ENCODE measurements at places on chromosomes 3 and 15.

GRCh38 chr3:7423995-7424394, 563.1 kb downstream of the GRM7 start:
- peak; percentile 3 for DNase-seq

- DNase-seq, result no peak
Measured at GRCh38 chr3:13517253-13517977, 31.5 kb upstream of the FBLN2 start.

DNA sequence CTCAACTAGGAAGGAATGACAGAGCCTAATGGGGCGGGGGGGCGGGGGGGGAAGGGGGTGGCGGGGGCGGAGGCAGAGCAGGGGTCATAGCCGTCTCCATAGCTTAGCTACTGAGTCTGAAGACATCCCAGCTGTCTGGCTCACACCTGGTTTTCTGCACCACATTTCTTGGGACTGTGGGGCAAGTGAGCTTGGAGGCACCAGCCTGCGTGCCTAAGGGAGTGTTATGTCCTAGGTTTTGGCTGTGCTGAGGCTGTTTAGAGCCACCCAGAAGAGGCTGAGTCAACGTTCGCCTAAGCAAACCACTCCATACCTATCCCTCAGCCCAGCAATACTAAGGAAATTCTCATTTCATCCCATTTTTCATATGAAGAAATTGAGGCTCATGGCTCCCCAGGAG, 1.4 kb downstream of the IL17RD start:
- peak; percentile 31 for DNase-seq

DNA sequence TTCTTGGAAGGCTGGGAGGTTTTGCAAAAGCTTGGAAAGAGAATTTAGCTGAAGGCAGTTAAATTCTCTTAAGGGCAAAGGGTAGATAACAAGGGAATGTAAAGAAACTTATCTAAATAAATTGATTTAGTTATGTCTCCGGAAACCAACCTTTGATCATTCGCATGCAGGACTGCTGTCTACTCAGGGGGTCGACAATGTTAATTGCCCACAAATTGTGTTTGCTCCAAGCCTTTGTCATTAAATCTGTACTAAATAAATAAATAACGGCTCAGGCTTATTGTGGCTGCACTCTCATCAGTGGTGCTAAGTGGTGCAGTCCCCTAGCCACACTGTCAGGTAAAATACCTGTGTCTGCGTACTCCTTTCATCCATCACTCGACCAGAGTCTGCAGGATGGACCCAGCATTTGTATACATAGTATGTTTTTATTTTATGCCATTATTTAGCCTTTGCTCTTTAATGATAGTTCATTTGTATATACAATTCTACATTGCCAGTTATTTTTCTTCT, 497.4 kb upstream of the RASGRP1 start:
- DNase-seq, result no peak

GRCh38 chr3:31614162-31614921, 81.6 kb downstream of the STT3B start:
- peak; percentile 30 for DNase-seq

- no peak for DNase-seq
Measured at GRCh38 chr3:192010490-192010889, 549.5 kb downstream of the PYDC2 start.

GRCh38 chr3:128559486-128560225, 66.7 kb upstream of the GATA2 start:
- DNase-seq, result peak; percentile 64

All from kidney tubule cell (primary cell).